ENCODE measurements at places on chromosomes 12 and 14.

DNA sequence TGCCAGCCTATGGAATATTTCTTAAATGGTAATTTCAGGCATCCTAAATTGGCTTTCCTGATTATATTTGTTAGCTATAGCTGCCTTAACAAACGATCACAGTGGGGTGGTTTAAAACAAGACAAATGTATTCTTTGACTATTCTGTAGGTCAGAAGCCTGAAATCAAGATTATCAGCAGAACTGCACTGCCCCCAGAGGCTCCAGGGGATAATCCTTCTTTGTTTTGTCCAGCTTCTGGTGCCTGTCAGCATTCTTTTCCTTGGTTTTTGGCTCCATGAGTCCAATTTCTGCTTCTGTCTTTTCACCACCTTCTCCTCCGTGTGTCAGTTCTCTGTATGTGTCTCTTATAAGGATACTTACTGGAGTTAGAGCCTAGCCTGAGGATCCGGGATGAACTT, 1282.2 kb upstream of the USP15 start:
- peak; percentile 22 for DNase-seq

DNA sequence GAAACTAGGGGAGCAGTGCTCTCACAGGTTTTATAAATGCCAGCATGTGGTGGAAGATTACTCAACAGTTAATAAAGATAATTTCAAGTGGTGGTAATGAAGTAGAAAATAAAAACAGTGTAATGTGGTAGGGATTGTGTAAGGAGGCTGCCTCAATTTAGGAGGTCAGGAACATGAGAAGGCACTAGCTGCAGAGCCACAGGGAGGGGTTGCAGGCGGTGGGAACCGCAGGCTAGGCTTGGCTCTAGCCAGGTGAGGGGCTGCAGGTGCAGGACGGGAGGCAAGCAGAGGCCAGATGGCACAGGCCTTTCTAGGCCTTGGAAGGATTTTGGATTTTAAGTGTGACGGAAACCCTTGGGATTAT, 768 bp downstream of the METTL25 start:
- peak; percentile 5 for DNase-seq

DNA sequence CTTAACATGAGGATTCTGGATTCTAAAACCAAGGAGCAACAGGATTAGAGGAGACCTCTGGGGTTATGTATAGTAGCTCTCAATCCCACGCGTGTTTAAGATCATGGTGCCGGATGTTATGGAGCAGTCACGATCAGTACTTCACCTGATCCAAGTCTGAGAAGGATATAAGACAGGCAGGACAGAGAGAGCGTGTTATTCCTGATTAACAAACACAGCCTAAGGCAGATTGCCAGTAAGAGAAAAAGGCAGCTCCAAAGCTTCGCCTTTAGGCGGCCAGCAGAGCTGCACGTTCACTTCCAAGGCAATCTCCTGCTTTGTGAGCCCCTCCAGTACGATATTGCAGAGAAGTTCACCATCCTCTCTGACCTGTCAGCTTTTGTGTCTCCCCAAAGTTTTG, 5.5 kb downstream of the SETD3 start:
- DNase-seq: no peak

DNA sequence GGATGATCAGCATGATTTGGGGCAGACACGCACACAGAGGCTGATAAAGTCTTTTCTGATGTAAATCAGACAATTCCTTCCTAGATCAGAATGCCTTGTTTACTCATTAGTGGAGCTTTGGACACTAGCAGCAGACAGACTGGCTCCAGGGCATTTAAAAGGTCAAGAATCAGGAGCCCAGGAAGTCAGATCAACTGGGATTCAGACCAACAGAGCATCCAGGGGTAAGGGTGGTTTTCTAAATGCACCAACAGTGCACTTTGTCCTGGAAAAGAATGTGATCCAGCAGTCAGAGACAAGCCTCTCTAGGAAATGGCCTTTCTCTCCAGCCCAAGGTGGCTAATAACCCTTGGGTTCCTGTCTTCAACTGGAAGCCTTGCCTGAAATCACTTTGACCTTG, 405.3 kb downstream of the MED13L start:
- DNase-seq: no peak

DNA sequence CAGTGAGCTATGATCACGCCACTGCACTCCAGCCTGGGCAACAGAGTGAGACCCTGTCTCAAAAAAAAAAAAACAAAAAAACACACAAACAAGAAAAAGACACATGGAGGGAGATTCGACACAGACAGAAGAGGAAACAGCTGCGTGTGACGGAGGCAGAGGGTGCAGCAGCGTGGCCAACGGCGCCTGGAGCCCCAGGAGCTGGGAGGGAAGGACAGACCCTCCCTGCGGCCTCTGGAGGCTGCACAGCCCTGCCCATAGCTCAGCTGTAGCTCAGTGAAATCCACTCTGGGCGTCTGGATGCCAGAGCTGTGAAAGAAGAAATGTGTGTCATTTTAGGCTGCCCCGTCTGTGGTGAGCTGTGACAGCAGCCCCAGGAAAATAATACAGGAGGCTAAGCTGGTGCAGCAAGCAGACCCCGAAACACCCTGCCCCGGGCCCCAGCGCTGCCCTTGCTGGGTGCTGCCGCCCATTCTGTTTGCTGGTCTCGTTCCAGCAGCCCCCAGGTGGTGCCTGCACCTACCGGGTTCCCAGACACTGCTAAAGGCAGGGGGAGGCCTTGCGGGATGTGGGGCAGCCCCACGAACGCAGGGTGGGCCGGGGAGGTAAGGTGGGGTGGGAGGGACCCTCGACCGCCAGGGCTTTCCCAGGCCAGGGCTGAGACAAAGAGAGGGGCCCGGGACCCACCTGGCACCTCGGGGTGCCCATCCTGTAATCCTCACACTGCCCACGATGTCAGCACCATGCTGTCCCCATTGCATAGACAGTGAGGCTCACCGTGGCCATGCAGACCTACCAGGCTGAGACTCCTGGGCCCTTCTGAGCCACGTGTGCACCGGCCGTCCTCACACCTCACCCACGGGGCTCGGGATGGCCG, 21.2 kb downstream of the GALNT9 start:
- no peak for DNase-seq

GRCh38 chr14:98576463-98576862, 695.5 kb downstream of the BCL11B start:
- DNase-seq: no peak

DNA sequence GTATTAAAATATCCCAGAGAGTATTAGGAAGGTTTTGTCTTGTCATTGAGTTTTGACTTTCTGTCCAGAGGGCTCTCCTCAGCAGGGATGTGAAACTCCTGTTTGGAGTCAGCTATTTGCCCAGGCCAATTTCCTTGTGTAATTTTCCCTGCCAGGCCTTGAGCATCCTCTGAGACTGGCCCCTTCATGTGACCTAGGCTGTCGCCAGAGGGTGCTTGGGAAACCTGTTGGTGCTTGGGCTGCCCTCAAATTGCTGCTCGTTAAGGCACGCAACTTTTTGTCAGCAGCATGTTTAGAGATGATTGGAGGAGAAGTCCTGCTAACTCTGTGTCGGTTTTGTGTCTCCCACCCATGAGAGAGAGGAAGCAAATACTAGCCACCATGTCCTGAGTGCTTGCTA, 39.1 kb downstream of the IQSEC3 start:
- DNase-seq: no peak

DNA sequence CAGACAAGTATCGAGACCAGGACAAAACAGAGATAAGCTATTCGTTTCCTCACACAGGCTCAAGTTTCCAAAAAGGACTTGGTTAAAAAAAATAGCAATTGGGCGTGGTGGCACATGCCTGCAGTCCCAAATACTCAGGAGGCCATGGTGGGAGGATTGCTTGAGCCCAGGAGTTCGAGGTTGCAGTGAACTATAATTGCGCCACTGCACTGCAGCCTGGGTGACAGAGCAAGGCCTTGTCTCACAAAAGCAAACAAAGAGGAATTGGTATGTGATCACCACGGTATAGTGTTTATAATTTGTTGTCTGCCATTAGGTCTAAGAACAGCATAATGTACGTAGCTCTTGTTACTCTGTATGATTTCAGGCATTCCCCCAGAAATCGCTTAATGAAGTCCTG, 175.3 kb downstream of the DERA start:
- no peak for DNase-seq

DNA sequence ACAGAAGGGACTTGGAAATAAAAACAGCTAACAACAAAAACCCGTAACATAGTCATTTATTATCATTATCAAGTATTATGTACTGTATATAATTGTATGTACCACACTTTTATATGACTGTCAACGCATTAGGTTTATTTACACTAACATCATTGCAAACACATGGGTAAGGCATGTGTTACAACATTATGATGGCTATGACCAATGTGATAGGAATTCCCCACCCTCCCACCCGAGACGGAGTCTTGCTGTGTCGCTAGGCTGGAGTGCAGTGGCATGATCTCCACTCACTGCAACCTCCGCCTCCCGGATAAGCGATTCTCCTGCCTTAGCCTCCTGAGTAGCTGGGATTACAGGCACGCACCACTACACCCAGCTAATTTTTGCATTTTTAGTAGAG, 82.6 kb downstream of the ERC1 start:
- no peak for DNase-seq

- DNase-seq: no peak
These were observed 45.7 kb downstream of the SPATS2 start for GRCh38 chr12:49413010-49413409.

GRCh38 chr12:26499979-26500640, 304.7 kb downstream of the SSPN start:
- no peak for DNase-seq

- DNase-seq: no peak
These were observed 14.6 kb downstream of the BEST3 start for GRCh38 chr12:69684466-69684865.

- DNase-seq: no peak
These were observed 77.8 kb downstream of the NDUFA12 start for GRCh38 chr12:94925729-94926128.

DNA sequence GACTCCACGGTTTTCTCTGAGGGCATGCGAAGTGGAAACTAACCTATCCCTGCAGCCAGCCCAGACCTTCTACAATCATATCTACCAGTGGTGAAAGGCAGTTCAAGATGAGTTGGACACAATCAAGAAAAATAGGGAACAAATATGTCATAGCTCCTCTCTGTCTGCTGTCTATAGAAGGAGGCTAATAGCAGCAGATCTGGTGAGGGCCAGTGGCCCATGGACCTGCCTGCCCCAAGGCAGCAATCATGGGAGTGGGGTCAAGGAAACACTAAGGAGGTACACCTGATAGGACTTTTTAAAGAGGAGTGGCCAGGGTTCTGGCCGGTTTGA, 149.5 kb downstream of the PRKCH start:
- DNase-seq: no peak

Data from urothelium cell line (cell line).